ENCODE measurements at places on chromosomes 12 and 14. TPM values are rescaled to one million over a fixed set of nuclear protein-coding genes. Genes with fewer than 3 reads are reported as not detected.
A peak's percentile ranks its signal among the peaks of the same experiment; 100 is the strongest.

GRCh38 chr12:91899056-91899455 is 246.6 kb downstream of the BTG1 start:
- DNase-seq = no peak

DNA sequence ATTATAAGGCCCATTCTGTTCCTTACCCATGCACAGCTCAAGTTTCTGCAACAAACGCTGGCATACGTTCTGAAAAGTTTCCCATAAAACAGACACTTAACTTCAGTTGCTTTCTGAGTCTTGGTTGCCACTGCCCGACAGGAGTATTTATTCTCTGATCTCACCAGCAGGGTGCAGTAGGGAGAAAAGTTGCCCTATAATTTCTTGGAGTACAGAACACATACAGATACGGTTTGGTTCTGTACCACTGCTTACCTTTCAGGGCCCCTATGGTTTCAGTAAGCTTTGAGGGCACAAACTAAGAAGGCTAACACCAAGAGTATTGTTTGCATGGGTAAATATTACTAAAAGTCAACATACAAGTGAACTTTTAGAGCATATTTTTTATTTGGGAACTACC is 77.9 kb downstream of the SPATA7 start:
- DNase-seq = peak; percentile 13

Gene NINJ2
- total RNA-seq = 2.5 TPM

- no peak for DNase-seq
These were observed 43.0 kb downstream of the DDHD1 start for GRCh38 chr14:53110096-53110495.

DNA sequence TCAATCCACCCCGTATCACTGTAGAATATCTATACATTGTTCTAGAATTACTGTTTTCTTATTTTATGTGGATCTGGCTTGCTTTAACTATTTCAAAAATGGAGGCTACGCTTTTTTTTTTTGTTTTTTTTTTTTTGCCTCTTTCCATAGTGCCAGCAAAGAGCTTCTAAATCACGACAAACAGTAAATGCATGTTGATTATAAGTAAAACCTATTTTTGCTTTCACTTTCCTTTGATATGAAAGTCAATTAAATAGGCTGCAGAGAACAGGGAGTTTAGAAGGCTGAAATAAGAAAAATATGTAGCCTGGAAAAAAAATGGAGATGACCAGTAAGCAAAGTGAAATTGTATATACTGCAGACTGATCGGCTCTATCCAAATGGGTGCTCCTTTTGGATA is 112.3 kb upstream of the AMIGO2 start:
- no peak for DNase-seq

- DNase-seq = no peak
These were observed 150.0 kb upstream of the SYT10 start for GRCh38 chr12:33589576-33590114.

Gene RAP1B
- 192 TPM for total RNA-seq

DNA sequence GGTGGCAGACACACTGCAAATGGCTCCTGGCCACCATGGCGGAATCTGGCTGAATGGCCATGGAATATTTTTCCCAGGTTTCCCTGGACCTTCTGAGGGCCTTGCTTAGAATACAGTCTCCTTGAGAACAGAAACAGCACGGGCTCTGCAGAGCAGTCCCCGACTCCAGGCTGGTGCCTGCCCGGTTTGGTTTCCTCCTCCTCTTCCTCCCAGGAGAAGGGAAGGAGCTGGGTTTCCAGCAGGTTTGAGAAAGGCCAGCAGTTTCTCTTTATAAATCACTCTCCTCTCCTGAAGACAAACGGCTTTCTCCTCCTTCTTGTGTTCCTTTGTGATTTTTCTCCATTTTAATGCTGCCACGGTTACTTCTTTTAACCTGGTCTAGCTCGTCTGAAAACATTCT is 106.8 kb upstream of the RFLNA start:
- DNase-seq = no peak

DNA sequence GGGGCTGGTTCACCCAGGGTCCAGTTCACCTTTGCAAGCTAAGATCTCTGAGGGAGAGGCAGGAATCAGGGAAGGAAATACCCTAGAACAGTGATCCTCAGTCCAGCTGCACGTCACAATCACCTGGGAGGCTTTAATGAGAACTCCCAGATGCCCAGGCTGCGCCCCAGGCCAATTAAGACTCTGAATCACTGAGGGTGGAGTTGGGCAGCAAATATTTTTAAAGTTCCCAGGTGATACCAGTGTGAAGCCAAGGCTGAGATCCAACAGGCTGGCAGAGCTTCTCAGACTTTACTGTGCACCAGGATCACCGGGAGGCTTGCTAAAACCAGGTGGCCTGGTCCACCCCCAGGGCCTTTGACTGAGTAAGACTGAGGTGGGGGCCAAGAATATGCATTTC is 23.8 kb downstream of the MYL2 start:
- no peak for DNase-seq
